ENCODE measurements at places on chromosomes 6 and 20.

DNA sequence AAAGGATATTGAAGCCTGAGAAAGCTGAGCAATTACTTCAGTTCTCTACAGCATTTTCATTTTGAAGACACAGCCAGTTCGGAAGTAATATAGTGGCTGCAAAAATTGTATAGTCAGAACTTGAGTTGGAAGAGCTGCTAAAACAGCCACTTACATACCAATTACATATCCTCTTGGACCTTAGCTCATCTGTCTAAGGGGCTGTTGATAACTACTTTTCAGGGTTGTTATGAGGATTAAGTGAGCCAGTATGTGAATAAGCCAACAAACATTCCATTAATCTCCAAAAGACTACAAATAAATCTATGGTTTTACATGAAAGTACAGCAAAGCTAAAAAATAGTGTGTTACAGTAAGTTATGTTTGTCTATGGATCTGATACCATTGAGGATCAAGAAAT, 59.7 kb downstream of the TMEM200A start:
- DNase-seq, result no peak

GRCh38 chr20:5002077-5002413, 735 bp upstream of the SLC23A2 start:
- no peak for DNase-seq

GRCh38 chr6:141867767-141868166, 265.0 kb upstream of the GJE1 start:
- DNase-seq, result no peak

DNA sequence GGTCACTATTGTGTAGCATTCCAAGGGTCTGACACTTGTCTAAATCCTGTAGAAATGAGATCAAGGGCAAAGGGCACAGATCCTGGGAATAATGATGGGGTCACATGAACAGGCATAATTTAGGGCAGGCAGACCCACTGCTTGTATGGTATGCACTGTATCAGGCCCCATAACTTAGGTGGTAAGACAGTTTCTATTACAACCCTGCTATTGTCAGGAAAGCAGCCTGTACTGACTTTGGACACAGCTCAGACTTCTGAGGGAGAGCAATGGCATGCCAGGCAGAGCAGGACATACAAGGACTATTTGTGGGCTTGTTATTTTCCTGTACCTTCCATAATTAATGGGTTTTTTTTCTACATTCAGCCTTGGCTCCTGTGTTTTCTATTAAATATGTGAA, 286.8 kb downstream of the PKHD1 start:
- DNase-seq, result no peak

- no peak for DNase-seq
Measured at GRCh38 chr6:157804448-157805327, 18.4 kb upstream of the SNX9 start.

DNA sequence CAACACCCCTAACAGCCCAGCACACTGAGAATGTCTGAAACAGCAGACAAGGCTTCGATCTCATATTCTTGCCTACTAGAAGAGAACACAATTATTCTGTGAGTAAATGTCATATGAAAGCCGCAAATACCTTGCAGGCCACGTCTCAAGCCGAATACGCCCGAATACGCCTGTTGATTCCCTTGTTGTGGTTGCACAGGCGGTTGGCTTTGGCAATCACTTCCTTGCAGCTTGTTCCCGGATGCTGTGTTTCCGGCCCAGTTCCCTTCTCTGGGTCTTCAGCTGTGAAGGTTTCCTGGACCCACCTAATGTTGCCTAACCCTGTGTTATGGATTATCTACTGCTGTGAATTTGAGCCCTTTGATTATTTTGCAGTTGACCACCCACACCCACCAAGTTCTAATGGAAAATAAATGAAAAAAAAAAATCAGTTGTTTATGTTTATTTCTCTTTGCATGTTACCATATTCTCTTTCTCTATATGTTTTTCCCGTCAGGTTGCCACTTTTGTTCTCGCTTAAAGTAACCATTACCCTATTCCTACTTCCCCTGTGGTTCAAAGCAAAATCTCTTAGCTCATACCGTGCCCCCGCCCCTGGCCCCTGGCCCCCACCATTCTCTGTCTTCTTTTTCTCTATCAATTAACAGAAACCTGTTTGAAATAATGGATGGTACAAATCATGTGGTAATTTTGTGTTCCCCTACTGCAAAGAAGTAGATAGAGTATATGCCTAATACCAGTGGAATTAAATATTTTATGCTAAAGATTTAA, 172.4 kb downstream of the ADGB start:
- peak; percentile 11 for DNase-seq

DNA sequence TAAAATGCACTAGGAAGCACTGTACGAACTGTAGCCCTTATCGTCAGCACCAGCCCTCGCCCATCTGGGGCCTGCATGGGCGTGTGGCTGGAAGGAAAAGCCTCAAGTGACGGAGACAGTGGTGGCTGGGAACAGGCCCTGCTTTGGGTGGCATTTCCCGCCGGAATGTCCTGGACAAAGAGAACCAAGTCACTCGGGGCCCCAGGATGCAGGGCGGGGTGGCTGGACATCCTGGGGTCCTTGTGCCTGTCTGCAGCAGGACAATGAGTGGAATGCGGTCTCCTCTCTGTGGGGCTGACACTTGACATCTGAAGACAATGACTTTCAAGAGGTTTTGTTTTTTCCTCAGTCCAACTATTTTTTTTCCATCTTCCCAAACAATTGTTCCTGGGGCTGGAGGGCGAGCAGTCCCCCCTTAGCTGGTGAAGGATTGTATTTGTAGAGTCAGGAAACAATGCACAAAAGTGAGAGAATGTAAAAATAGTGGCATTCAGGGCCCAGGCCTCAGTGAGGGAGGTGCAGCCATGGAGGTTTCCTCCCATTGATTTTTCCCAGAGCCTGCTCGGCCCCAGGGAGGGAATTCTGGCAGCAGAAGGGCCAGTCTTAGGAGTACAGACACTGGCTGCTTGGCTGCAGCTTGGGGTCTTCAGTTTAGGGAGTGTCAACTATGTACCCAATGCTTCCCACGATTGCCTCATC, 64.4 kb downstream of the PREX1 start:
- no peak for DNase-seq

DNA sequence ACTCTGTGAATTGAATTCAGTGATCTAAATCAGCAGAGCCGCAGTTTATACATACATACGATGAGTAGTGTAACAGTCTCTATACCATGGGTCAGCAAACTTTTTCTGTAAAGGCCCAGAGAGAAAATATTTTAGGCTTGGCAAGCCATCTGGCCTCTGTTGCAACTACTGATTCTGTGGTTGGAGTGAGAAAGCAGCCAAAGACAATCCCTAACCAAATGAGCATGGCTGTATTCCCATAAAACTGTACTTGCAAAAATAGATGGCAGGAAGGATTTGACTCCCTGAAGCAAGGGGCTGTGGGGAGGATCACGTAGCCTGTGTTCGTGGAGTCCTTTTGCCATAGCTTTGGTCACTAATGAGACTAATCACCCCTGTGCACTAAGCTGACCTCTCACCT, 17.9 kb upstream of the MOCS1 start:
- DNase-seq, result no peak

- DNase-seq, result no peak
Measured at GRCh38 chr20:15544742-15545141, 1028.5 kb downstream of the KIF16B start.

- no peak for DNase-seq
Measured at GRCh38 chr6:140203661-140204147, 829.3 kb upstream of the CITED2 start.

- DNase-seq, result no peak
Measured at GRCh38 chr20:54208548-54209176, 775 bp downstream of the PFDN4 start.

DNA sequence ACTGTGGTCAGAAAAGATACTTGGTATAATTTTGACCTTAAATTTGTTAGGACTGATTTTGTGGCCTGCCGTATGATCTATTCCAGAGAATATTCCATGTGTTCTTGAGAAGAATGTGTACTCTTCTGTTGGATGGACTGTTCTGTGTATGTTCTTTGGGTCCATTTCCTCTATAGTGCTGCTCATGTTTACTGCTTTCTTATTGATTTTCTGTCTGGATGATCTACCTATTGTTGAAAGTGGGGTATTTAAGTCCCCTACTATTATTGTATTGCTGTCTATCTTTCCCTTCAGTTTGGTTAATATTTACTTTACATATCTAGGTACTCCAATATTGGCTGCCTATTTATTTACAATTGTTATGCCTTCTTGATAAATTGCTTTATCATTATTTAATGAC, 298.4 kb downstream of the BCKDHB start:
- DNase-seq, result no peak

- no peak for DNase-seq
Measured at GRCh38 chr6:14207448-14207847, 89.9 kb downstream of the CD83 start.

DNA sequence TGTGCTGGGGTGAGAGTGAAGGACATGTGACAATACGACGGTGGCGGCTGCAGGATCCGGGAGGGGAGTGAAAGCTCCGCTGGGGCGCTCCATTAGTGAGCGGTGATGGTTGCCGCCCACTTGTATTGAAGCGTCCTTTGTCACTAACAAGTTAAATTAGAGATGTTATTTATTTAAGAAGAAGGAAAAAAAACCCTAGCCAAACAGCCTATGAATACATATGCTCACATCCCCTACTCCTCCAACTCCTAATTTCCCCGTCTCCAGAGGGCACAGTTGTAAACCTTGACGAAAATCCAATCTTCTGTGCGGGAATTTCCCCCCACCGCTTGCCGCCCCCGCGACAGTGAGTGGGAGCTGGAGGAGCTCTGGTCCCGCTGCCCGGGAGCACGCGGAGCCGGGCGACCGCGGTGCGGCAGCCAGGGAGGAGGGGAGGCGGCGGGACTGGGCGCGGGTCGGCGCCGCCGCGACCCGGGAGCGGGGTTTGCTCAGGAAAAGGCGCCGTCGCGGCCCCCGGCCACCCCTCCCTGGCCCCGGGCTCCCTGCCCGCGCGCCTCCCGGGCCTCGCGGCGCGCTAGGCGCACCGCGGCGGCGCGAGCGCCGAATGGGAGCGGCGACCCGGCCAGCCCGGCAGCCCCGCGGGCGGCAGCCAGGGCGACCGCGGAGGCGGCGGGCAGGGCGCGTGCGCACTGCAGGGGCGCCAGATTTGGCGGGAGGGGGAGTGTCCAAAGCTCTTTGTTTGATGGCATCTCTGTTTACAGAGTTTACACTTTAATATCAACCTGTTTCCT, at the start of gene MYB:
MYB (plus strand) TSS at position 767 of the 791 bp plus-strand sequence. CDS start 206 bp downstream, outside the sequence.
- no peak for DNase-seq

- DNase-seq, result peak; percentile 45
Measured at GRCh38 chr6:13711324-13711732, 307 bp downstream of the RANBP9 start.

DNA sequence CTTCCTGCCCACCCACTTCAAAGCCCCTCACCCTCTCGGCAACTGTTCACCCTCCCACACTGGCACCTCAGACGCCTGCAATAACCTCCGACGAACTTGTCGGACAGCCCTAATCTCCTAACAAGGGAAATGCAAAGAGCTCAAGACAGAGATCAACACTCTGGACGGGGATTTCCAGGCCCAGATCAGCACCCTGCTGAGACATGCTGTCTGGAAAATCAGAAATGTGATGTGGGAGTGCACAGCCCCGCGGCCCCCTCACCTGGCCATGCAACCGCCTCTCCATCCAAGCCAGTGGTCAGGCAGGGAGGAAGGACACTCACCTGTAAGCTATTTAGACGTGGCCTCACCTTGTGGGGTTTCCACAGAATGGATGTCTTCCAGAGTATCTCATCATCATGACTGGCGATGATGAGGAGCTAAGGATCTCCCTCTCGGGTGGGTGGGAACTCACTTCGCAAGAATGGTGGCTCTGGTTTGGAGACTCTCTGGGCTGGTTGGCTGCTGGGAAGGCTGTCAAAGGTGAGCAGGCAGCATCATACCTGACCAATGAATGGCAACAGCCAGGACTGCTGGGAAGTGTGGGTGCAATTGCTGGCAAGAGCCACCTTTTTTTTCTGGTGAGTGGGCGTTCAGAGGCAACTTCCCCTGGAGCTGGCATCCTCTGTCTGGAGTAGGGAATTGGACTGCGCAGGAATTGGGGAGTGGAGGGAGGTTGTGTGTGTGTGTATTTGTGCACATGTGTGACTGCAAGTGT, 28.1 kb upstream of the ADTRP start:
- DNase-seq, result no peak

DNA sequence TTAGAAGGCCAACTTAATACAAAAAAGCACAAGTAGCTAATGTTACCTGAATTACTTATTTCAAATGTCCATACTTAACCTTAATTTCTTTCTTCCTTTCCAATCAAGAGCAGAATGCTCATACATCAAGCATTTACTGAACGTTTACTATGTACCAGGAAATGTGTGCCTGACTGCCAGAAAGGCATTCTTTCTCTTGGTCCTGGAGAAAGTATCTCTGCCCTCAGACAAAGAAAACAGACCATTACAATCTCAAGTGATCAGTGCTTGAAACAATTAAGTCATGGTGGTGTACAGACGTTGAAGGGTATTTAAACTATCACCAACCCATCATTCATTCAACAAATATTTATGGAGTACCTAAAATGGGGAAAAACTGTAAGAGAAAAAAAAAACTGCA, 26.4 kb downstream of the CSNK2A1 start:
- no peak for DNase-seq

DNA sequence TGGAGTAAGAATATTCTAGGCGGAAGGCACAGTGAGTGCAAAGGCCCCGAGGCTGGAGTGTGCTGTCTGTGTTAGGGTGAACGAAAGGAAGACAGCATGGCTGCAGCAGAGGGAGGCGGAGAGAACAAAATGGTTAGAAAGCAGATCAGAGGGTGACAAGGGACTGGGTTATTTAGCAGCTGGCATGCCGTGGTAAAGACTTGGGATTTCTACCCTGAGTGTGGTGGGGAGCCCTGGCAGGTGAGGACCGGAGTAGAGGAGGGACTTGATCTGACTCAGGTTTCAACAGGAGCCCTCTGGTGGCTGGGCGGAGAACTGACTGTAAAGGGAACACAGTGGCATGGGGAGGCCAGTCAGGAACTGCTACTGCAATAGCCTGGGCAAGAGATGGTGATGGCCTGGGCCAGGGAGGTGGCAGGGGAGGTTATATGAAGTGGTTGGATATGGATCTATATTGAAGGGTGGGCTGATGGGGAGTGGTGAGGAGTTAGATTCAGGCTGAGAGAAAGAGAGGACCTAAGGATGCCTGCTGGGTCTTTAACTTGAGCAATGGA, 38.0 kb downstream of the PIM1 start:
- peak; percentile 81 for DNase-seq

GRCh38 chr20:24610341-24611115, 141.1 kb downstream of the SYNDIG1 start:
- DNase-seq, result no peak

GRCh38 chr6:169786349-169786748, 34.9 kb downstream of the ERMARD start:
- no peak for DNase-seq

Data from stimulated activated CD8-positive, alpha-beta memory T cell treated with anti-CD3 and anti-CD28 coated beads, Interleukin-4, amount 100 ng/mL, for 1 hour (primary cell).